ENCODE measurements at places on chromosomes 6 and 20.

DNA sequence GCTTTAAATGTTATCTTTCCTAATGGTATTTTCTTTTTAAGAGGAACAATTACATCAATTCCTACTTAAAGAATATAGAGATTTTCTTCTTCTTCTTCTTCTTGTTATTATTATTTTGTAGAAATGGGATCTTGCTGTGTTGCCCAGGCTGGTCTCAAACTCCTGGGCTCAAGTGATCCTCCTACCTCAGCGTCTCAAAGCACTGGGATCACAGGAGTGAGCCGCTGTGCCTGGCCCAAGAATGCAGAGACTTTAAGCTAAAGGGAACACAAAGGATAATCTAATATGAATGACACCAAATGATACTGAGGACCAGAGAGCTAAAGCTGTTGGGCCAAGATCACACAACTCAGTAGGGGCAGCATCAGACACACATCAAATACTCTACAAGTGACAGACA is 87.4 kb upstream of the FOXQ1 start:
- no peak for DNase-seq

DNA sequence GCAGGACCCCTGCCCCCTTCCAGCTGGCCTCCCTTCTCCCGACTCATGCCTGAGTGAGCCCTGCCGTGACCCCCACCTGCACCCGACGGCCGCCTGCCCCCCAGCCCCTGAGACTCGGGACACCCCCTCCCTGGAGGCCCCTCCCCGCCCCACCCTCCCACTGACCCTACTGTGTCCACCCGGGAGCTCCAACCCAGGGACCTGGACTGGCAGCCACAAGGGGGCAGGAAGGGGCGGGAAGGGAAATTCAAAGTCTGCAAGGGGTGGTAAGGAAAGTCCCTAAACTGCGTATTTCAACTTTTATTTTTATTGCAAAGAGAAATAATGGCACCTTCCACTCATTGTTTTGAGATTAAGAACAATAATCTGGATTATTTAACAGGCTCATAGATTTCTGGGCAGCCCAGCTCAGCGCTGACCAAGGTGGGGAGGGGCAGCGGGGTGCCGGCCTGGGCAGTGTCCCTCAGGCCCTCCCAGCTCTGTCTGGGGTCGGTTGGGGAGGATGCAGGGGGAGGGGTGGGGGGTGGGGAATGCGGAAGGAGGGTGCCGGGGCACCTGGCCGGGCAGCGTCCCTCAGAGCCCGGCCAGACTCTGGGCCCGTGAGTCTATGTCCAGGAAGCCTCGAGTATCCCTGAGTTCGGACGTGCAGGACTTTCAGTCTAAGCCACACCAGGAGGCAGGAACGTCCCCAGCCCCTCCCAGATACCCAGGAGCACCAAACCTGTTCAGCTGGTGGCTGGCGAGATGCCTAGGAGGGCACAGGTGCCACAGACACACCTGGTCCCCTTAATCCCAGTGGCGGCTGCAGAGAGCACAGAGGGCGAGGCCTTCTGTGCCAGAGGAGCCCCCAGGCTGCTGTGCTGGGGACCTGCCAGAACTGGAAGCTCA is 1.3 kb upstream of the PTK6 start:
- peak; percentile 70 for DNase-seq

DNA sequence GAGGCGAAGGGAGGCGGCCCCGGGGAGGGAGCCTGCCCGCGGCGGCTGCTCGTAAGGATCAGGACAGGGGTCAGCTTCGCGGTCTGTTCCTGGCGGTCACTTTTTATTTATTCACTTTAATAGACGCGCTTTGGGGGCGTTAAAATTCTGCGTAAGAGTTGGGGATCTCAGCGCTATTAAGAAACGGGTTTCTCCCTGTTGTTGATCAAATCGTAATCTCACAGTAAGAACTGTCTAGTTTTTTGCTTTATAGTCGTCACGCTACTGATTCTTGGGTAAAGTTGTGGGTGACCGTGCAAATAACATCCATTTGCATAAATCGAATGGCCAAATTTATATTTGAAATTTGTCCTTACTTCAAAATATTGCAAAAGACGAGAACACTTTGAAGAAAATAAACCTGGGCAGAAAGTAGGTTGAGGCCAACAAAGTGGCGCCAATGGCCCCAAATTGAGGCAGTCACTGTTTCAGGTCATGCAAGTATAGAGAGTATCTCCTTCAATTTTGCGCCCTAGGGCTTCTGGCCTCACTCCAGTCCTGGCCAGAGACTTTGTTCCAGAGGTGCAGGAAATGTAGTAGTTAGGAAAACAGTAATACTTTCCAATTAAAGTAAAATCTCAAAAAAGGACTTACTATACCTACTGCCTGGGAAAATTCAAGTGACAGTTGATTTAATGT is 963 bp upstream of the RMND1 start:
- DNase-seq: no peak

- no peak for DNase-seq
Observed at GRCh38 chr20:3307078-3307477, 68.1 kb upstream of the SLC4A11 start.

DNA sequence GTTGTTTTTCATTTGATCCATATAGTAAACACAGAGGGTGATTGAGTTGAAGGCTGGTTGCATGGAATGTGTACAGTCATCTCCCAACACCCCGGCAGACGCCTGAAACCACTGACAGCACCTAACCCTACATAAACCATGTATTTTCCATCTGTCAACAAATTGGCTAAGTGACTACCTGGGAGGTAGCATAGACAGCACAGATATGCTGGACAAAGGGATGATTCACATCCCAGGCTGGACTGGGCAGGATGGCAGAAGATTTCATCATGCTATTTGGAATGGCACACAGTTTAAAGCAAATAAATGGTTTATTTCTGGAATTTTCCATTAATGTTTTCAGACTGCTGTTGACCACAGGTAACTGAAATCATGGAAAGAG is 4.4 kb upstream of the VIP start:
- no peak for DNase-seq

GRCh38 chr6:112799889-112800288 is 452.8 kb downstream of the RFPL4B start:
- no peak for DNase-seq

- DNase-seq: no peak
Observed at GRCh38 chr6:124131779-124132178, 328.1 kb downstream of the NKAIN2 start.

GRCh38 chr6:5499644-5500306 is 238.5 kb downstream of the FARS2 start:
- DNase-seq: no peak

- no peak for DNase-seq
Observed at GRCh38 chr6:39092124-39092523, 22.9 kb downstream of the SAYSD1 start.

GRCh38 chr20:38307371-38308046 is 3.6 kb downstream of the BPI start:
- DNase-seq: no peak

GRCh38 chr6:161915456-161915964 is 641.6 kb upstream of the AGPAT4 start:
- DNase-seq: no peak
